ENCODE measurements at places on chromosomes 2 and 18. TPM values are rescaled to one million over a fixed set of nuclear protein-coding genes. Genes with fewer than 3 reads are reported as not detected.

GRCh38 chr2:61471905-61472805, 1.3 kb upstream of the USP34 start:
- H3K36me3 ChIP-seq = peaks cover 11% of the 10 kb centered on the region
- no peak for DNase-seq
- H3K27me3 ChIP-seq = no peaks in the 10 kb centered on the region
- peak overlapping the region; percentile 96 for H3K4me3 ChIP-seq
- peak overlapping the region; percentile 96 for H3K27ac ChIP-seq

GRCh38 chr2:234116010-234116409, 65.5 kb downstream of the SPP2 start:
- H3K4me1 ChIP-seq = no peaks in the 10 kb centered on the region
- H3K36me3 ChIP-seq = no peaks in the 10 kb centered on the region
- H3K4me3 ChIP-seq = no peak overlapping the region
- DNase-seq = no peak

- no peaks in the 10 kb centered on the region for H3K4me1 ChIP-seq
- no peak overlapping the region for H3K27ac ChIP-seq
- H3K27me3 ChIP-seq = no peaks in the 10 kb centered on the region
- no peak overlapping the region for H3K4me3 ChIP-seq
Measured at GRCh38 chr2:212052412-212053159, 486.0 kb downstream of the ERBB4 start.

GRCh38 chr18:77147418-77147852, 14.9 kb upstream of the MBP start:
- no peaks in the 10 kb centered on the region for H3K27me3 ChIP-seq
- H3K4me1 ChIP-seq = peaks cover 45% of the 10 kb centered on the region
- peak overlapping the region; percentile 64 for H3K4me3 ChIP-seq
- no peak for DNase-seq
- H3K36me3 ChIP-seq = peaks cover 12% of the 10 kb centered on the region

DNA sequence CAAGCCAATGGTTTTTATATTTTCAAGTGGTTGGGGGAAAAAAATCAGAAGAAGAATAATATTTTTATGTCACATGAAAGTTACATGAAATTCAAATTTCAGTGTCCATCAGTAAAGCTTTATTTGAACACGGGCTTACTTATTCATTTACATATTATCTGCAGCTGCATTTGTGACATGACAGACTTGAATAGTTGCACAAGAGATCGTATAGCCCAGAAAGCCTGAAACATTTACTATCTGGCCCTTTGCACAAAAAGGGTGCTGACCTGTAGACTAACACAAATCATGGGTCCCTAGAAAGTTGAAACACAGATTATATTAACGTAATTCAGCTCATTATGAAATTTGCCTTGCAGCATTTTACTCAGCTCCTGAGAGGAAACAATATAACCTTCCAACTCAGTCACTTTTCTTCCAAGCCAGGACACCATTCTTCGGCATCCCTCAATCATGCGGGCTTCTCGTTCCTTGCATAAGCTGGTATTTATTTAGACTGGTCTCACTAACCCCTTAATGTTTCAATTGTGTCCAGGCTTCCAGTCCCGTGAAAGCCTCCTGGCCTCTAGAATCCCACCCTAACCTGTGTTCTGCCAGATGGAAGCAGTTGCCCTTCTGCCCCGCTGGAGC, 402.7 kb downstream of the SETBP1 start:
- no peak overlapping the region for H3K4me3 ChIP-seq
- no peak for DNase-seq
- no peaks in the 10 kb centered on the region for H3K4me1 ChIP-seq
- H3K27me3 ChIP-seq = peaks cover 10% of the 10 kb centered on the region

GRCh38 chr2:73033142-73033765, 38.3 kb downstream of the SFXN5 start:
- H3K36me3 ChIP-seq = no peaks in the 10 kb centered on the region
- H3K4me3 ChIP-seq = no peak overlapping the region
- no peaks in the 10 kb centered on the region for H3K27me3 ChIP-seq
- DNase-seq = no peak
- no peak overlapping the region for H3K27ac ChIP-seq

DNA sequence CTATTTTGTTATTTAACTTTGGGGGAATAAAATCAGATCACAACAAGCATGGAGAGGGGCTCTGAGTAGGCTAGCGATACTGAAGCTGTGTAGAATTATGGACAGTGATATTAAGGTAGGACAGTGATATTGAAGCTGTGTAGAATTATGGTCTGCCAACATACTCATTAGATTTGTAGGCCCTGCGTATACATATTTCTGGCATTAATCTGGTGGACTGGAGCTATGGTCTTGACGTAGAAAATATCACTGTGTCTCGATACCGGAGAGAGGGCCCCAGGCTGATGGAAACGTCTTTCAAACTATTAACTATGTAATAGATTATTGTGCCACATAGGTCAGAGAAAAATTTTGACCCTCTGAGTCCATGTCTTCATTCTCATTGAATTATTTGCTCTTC, 511.4 kb downstream of the ADCYAP1 start:
- H3K27me3 ChIP-seq = no peaks in the 10 kb centered on the region
- no peak overlapping the region for H3K4me3 ChIP-seq
- DNase-seq = no peak
- no peak overlapping the region for H3K27ac ChIP-seq

DNA sequence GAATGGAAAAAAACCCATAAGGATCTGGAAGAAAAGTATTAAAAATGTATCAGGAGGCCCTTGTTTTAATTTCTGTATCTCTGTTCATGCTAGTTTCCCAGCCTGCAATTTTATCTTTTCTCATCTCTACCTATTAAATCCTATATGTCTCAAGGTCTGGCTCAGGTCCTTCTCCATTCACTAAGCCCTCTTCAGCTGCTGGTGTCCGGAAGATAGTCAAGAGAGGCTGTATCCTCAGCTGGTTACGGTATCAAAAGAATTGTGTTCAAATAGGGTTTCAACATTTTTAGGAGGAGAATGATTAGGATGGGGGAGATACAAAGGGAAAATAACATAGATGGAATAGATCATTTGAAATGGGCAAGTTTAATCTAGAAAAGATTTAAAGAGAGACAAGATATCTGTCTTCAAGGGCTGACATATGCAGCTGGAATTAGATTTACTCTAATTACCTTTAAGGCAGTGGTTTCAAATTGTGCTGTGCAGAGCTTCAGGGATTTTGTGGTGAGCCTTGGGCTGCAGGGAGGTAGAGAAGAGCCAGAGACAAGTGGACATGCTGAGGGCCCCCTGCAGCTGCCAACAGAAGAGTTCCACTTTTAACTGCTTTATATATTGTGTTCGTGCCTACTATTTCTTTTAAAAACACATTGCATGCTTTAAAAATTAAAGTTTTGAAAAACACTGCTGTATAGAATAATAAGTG, 24.1 kb downstream of the GREB1L start:
- no peak overlapping the region for H3K4me3 ChIP-seq
- H3K27ac ChIP-seq = no peak overlapping the region
- H3K27me3 ChIP-seq = peaks cover 16% of the 10 kb centered on the region
- no peak for DNase-seq
- no peaks in the 10 kb centered on the region for H3K36me3 ChIP-seq
- H3K4me1 ChIP-seq = no peaks in the 10 kb centered on the region

Gene STPG4
- not detected for total RNA-seq

Data from activated T-cell treated with anti-CD3 and anti-CD28 coated beads, Interleukin-2, amount 50 U/mL, for 72 hours (primary cell).